ENCODE measurements at places on chromosomes 5 and 9.

DNA sequence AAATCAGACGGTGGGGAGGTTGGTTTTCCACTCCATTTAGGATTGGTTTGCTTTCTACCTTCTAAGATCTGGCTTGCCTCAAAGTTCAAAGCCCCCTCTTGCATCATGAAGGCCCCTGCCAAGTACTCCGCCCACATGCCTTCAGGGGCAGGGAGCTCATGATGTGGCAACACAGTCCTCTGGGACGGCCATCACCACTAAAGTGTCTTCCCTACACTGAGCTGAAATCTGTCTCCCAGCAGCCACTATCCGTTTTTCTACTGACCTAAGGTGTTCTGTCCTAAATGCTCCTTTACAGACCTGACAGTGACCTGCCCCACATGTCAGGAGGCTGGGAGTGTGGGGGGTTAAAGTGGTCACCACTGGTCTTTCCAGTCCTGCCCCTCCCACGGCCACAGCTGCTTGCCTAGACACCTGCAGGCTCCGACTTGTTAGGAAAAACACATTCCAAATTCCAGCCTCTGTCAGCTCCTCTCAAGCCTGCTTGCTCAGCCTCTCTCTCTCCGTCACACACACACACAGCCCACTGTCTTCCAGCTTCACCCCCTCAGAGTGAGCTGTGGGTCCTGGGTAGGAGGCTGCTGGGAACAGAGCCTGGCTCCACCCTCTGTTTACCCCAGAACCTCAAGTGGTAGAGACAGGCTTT is 44.9 kb downstream of the SHB start:
- DNase-seq: no peak

GRCh38 chr9:16342246-16343020 is 528.0 kb downstream of the BNC2 start:
- DNase-seq: no peak

- DNase-seq: no peak
Observed at GRCh38 chr9:93668261-93668871, 92.0 kb downstream of the PHF2 start.

DNA sequence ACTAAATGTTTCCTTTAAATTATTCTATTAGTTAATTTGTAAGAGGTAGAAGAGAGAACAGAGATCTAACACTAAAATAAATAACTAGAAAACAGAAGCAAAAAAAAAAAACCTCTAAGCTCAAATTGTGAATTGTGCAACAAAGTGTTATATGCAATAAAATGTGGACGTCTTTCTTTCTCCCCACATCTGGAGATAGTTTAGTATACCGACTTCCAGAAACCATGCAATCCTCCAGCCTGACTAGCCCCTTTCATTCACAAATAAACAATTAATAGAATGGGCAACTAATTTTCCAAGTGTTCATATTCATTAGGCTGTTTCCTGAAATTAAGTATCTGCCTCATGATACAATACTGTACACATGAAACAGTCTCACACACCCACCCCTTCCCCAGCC is 258.5 kb downstream of the BNC2 start:
- DNase-seq: no peak

GRCh38 chr5:61965490-61965889 is 340.5 kb upstream of the KIF2A start:
- no peak for DNase-seq

DNA sequence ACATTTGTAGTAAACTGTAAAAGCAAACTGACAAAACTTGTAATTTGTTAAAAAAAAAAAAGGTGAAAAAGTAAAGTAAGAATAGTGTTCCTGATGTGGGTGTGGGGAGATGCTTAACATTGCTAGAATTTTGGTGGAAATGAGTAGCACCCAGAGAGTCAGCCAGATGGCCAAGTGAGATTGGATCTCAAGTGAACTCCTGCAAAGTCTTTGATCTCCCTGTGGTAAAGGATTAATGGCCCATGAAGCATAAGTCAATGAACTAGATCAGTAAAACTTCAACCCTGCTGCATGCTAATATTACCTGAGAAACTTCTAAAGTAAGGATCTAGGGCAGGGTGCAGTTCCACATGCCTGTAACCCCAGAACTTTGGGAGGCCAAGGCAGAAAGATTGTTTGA is 19.0 kb upstream of the FAM169A start:
- DNase-seq: no peak

DNA sequence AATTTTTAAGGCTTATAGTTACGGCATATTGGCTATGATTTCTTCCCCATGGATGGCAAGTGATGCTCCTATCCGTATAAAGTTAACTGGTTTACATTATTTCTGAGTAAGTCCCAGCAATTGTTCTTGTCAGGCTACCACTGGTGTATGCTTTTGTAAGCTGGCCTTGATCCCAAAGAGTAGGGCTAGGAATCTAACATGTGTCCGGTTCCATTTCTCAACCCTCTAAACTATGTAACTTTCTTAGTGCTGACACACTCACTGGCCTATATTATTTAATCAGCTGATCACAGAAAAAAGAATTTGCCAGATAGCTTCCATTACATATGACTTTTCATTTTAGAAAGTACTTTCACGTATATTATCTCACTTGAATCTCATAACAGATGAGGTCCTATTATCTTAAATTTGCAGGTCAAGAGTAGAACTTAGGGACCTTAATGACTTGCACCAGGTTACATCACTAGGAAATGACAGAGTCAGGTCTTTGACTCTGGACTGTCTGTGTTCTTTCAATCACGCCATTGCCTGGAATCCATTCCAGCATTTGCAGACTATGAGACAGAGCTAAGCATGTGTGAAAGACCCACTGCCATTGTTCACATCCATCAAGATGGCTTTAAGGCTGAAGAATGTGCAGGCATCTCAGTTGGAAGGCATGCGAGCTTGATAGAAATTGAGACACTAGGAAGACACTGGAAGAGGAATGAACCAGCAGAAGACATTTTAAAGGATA is 362.9 kb downstream of the ARRDC3 start:
- no peak for DNase-seq

DNA sequence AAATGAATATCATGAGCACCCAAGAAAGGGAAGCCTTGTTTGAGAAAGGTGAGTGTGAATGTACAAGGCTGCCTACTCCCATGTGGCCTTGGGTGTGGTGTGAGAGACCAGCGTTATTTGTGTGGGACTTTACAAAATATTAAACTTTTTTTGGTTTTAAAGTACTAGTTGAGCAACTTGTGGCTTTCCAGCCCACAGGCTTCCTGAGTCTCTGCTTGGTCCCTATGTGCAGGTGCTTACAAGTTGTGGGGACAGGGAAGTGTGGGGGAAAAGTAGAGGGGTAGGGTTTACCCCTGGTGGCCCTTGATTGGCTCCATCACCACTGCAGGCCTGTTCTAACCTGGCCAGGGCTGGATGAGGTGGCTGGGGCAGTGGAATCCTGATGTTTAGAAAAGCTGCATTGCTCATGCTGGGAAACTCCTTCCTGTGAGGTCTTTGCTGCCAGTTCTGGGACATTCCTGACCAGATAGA is 19.7 kb downstream of the PTTG1 start:
- no peak for DNase-seq

- no peak for DNase-seq
Observed at GRCh38 chr5:21649969-21650368, 1203.2 kb downstream of the CDH12 start.

DNA sequence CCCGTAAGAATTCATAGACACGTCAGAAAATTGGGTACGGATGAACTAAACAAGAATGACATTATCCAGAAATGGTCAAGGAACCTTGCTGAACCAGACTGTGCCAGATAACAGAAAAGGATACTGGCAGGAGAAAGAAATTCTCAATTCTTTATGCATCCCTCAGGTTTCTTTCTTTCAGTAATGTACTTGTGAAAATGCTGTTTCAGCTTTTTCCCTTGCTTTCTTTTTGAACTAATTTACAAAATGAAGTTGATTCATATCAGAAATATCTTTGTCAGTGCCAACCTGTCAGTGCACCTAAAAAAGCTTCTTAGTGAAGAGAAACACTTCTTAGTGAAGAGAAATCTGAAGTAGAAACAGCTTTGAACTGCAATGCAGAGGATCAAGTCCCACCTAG is 643.6 kb upstream of the RORB start:
- no peak for DNase-seq

DNA sequence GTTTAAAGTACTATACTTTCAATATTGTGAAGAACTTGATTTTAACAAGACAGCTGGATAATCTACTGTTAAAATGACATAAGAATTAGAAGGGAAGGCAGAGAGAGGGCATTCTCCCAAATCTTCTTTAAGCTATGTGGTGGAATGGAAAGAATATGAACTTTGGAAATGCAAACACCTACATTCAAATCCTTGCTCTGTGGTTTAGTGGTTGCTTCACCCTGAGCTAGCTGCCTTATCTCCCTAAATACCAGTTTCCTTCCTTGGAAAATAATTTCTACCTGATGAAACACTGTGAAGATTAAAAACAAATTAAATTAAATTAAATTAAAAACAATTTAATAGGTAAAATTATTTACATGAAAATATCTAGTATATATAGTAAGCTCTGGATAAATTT is 98.5 kb downstream of the GPR21 start:
- no peak for DNase-seq

GRCh38 chr5:176547802-176548201 is 1.3 kb upstream of the CDHR2 start:
- no peak for DNase-seq

DNA sequence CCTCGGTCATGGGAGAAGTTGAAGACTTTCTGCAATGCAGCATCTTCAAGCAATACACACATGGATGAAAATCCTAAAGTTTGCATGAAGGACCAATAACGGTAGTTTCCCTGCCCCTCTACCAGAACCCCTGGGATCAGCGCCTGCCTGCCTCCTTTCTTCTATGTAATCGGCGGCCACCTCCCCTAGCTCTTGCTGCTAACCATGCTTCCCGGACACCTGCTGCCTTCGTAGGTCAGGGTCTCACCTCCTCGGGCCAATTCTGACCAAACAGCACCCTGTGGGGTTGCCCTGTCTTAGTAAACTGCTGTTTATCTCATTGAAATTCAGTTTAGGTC is 388 bp upstream of the MED10 start:
- DNase-seq: no peak

DNA sequence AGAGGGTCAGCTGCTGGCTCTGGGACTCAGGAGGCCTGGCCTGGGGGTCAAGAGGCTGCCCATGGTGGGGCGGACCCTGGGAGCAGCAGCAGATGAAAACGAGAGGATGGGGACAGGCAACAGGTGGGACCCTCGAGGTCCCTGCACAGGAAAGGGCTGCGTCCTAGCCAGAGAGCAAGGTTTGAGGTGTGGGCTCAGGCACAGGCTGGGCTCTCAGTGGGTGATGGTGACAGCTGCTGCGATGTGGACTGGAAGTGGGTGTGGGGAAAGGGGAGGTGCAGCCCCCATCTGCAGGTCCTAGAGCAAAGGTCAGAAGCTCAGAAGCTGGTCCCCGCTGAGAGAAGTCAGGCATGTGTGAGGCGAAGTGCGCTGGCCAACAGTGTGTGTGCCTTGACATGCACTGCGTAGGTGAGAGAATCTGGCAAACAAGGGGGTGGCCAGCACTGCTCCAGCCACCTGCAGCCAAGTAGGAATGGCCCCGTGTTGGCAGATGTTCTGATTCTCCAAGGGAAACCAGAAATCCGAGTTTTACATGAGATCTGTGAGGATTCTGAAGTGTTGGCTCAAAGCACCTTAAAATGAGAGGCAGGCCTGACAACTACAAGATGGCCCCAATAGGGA is 85.7 kb downstream of the COL23A1 start:
- no peak for DNase-seq

DNA sequence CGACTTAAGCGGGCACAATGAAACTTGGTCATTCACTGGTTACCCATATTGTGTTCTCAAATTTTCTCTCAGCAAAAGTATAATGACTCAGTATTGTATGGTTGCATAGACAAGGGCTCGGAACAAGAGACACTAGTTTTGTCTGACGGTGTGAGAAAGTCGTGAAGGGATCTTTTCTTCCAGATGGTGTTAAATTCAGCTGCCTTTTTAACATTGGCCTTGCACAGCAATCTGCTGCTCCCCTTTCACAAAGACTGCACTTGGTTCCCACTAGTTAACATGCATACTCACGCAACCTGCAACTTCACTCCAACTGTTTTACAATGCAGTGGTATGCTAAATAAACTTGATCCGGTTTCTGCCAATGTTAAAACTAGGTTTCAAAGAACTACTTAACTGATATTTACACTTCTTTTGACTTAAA is 219.2 kb downstream of the MEF2C start:
- no peak for DNase-seq

DNA sequence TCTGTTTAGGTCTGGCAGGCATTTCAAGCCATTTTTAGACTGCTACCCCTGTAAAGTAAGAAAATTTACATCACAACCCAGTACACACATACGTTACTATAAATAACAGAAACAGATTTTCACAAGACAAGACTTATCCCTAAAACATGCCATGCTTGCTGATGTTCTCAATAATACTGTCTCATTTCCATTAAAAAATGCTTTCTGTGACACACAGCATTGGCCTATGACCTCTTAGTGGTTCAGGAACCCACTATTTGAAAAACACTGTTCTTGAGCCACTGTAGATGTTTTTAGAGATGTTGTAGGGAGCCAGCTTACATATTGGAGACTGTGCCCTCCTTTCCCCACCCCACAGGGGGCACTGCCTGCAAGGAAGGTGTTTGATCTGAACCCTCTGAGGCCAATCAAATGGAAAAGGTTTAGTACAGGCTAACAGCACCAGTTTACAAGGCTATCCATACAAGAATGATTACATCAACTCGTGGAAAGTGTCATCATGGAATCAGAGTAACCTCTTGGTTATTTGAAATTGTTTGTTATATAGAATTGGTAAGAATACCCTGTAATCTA is 30.8 kb downstream of the ZSWIM6 start:
- DNase-seq: no peak

GRCh38 chr9:6106711-6107339 is 91.4 kb upstream of the RANBP6 start:
- DNase-seq: no peak

DNA sequence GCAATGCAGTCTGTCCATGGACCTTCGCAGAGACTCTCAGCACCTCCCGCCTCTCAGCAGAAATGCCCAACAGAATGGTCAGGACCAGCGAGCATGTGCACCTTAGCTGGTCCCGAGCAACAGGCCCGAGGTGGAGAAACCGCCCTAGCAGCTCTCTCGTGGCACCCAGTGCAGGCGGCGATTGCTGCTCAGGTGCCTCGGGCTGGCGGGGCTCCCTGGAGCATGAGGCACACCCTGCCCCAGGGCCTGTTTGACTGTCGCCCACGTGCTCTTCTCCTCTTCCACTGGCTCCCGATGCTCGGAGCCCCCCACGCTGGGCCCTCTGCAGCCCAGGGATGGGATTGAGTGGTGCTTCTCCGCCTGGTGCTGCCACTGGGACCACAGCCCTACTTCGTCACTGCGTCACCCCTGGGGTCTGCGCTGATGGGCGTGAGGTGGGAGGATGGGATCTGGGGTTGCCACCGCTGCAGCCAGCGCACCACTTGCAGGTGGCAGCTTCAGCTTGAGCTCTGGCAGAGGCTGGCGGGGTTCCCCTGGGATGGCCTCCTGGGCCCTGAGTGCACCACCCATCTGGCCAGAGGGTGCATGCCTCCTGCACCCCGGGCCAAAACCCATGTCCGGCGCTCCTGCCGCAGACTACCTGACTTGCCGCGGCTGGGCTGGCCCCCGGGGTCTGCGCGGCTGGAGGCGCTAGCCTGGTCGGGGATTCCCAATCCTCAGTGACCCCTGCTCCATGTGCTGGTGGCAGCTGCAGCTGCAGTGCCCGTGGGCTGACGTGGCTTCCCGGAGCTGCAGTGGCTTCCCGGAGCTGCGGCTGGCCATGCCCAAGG is 244.2 kb downstream of the FOXD4L6 start:
- no peak for DNase-seq

All from stimulated activated CD4-positive, alpha-beta T cell treated with anti-CD3 and anti-CD28 coated beads, Interleukin-1b, Interleukin-23, amount 100 ng/mL, for 48 hours (primary cell).